ENCODE measurements at places on chromosomes 16 and 17. TPM values are rescaled to one million over a fixed set of nuclear protein-coding genes. Genes with fewer than 3 reads are reported as not detected.

DNA sequence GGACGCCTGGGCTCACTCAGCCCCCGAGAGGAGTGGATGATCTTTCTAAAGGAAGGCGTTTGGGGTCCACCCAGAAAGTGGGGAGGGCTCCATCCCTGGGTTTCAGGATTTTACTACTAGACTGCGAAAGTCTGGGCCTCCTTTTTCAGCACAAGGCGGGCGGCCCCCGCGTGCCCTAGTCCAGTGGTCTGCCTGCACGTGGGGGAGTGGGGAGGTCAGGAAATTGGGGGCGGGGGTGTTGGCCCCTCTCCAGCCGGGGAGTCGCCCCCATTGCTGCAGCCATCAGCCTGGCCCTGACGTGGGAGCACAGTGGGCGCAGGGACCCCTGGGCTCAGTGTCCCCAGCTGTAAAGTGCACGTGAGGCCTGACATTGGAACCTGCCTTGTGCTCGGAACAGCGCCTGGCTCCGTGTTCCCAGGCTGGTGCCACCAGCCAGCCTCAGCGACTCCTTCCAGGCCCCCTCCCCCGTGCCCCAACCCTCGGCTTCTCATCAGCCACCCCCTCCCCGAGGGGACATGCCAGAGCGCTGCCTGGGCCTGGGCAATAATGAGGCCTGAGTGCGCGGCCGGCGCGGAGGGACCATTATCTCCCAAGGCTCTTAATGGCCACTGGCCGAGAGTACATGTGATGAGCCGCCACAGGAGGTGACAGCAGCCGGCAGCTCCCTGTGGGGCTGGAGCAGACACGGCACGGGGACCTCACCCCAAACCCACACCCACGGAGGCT, 2.4 kb upstream of the C1QTNF8 start:
- no peaks in the 10 kb centered on the region for H3K36me3 ChIP-seq
- H3K4me3 ChIP-seq: no peak overlapping the region
- H3K27me3 ChIP-seq: no peaks in the 10 kb centered on the region
- no peak overlapping the region for H3K27ac ChIP-seq
- H3K4me1 ChIP-seq: no peaks in the 10 kb centered on the region

Gene MC1R
- 5.8 TPM for total RNA-seq

Gene DLG4
- 10.5 TPM for total RNA-seq

- H3K4me1 ChIP-seq: peaks cover 37% of the 10 kb centered on the region
- no peak for DNase-seq
- no peak overlapping the region for H3K4me3 ChIP-seq
- H3K27ac ChIP-seq: no peak overlapping the region
- no peaks in the 10 kb centered on the region for H3K27me3 ChIP-seq
- peaks cover 64% of the 10 kb centered on the region for H3K36me3 ChIP-seq
Observed at GRCh38 chr17:41914358-41914766, 4.4 kb downstream of the ACLY start.

Gene MYH2
- not detected for total RNA-seq

All from activated T-helper 2 cell treated with anti-CD3 and anti-CD28 coated beads, Interferon-gamma antibody, Interleukin-2, Interleukin-4, amounts not matched to agents 10 μg/mL and 5 μg/mL and 100 μg/mL, durations not matched to agents 14 hours and 24 hours and 36 hours (primary cell).